ENCODE measurements at places on chromosomes 3 and 15.

DNA sequence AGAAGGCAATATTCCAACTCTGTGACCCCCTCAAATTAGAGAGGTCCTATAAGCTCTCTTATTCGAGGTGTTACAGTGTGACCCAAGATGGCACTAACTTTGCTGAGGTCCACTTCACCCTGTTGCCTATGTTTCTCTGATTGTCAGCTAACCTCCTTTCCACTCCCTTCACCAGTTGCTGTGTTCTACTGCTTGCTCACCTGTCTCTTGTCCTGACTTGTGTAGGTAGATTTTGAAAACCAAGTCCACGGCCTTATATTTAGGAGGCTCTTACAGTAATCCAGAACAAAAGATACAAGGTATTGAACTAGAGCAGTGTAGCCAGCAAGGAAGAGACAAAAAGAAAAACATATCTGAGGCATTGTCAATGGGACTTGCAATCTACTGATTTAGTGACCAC is 20.1 kb upstream of the GSK3B start:
- no peak for DNase-seq

GRCh38 chr15:87817553-87817952 is 439.0 kb downstream of the NTRK3 start:
- DNase-seq, result no peak

DNA sequence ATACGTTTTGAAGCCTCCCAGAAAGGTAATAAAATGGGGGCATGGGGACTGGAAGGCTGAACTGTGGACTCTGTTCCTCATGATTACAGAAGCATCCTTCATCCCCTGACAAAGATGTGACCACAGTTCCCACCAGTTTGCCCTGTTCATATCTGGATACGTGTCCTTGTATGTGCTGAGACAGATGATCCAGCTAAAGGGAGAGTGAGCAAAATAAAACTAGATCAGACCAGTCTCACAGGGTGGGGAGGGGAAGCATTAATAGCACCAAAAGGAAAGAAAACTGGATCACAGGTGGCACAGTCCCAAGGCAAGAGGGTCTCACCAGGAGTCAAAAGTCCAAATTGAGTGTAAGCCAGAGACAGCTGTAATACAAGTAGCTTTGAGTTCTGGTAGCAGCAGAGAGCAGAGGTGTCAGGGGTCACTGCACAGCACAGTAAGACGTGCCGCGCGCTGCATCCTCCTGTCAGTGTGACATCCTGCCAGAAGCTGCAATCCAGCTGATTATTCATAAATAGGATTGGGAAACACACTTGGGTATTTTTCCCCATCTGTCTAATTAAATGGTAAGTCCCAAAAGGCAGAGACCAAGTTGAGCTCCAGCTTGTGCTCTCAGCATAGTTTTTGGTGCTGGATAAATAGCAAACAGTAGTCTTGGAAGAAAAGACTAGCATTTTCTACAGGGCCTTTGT is 560.0 kb upstream of the CFAP20DC start:
- no peak for DNase-seq

- no peak for DNase-seq
Measured at GRCh38 chr3:43015991-43016865, 37.1 kb downstream of the GASK1A start.

- no peak for DNase-seq
Measured at GRCh38 chr3:153210660-153211059, 48.6 kb downstream of the RAP2B start.

DNA sequence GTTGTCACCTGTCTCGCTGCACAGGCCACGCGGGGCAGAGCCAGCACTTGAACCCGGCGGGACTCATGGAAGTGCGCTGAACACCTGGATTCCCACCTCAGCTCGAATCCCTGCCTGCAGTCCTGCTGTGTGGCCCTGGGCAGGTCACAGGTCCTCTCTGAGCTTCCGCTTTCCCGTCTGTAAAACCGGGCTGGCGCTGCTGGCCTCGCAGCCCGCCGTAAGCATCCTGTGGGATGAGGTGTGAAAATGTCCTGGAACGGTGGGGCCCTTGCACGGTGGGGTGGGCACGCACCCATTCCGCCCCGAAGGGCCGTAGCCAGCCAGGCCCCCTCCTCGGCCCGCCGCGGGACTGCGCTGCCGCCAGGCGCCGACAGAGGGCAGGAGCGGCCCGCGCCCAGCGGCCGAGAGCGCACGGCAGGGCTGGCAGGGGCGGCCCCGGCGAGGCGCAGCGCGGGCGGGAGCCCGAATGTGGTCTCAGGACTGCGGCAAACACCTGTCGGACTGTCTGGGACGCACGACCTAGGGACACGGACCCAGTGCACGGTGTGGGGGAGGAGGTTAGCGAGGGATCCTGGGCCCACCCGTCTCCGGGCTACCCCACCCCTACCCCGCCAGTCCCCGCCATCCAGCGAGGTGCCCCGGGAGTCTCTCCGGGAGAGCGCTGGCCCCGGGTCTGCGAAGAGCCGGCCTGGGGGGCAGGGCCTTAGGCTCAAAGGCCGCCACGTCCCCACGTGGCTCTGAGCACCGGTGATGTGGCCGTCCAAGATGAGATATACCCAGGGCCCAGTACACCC is 40.4 kb downstream of the DNAJB8 start:
- DNase-seq, result no peak
